ENCODE measurements at places on chromosomes 2 and 18.

GRCh38 chr2:164920430-164920829 lies 34.9 kb downstream of the SLC38A11 start:
- DNase-seq = peak; percentile 64

GRCh38 chr18:67694787-67695186 lies 178.3 kb upstream of the DSEL start:
- DNase-seq = no peak

DNA sequence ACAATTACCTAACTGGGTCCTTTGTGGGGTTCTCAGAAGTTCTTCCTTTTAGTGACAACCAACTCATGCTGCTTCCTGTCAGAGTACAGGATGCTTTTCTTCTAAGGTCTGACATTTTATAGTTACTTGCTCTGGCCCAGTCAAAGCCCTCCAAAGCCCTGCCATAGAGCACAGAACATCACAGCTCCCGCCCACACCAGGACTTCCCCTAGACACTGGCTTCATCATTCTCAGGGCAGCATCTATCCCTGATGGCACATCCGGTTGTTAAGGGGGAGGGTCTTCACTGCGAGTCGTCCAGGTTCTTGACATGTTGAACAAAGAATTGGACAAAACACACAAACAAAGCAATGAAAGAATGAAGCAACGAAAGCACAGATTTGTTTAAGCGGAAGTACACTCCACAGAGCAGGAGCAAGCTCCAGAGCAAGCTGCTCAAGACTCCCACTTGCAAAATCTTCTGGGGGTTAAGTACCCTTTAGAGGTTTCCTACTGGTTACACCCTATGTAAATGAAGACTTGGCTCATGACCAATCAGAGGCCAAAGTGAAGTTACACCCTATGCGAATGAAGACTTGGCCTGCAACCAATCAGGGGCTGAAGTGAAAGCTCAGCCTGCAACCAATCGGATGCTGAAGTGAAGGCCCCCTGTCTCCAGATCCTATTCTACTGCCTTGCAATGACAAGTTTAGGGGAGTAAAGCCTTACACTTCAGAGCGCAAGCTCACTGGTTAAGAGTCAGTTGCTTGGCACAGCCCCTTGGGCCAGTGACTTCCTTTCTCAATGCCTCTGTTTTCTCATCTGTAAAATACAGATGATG lies 79.0 kb downstream of the HDAC4 start:
- peak; percentile 66 for DNase-seq

- no peak for DNase-seq
Observed at GRCh38 chr2:151860613-151861146, 32.5 kb upstream of the ARL5A start.

DNA sequence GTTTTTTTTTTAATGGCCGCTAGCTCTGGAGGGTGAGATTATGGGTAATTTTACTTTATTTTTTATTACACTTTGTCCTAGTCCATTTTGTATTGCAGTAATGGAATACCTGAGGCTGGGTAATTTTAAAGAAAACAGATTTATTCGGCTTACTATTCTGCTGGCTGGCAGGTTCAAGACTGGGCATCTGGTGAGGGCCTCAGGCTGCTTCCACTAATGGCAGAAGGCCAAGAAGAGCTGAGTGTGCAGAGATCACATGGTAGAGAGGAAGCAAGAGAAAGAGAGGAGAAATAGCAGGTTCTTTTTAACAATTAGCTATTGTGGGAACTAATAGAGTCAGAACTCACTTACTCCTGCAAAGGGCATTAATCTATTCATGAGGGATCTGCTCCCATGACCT lies 52.4 kb upstream of the ARHGAP28 start:
- no peak for DNase-seq

DNA sequence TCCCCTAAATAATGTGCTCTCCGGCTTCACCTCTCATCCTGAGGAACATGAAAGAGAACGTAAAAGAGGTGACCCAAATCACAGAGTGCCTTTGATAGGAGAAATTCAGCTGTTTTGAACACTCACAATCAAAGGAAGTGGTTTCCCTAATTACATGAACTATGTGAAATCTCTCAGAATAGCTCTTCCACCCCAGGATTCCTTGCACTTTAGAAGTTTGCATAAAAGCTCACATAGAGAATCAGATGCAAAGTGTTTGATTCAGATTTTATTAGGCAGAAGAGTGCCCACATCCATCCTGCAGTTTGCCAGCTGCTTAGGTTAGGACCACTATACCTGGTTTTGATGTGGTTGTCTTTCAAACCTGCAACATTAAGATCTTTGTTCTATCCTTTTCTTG lies 61.0 kb downstream of the MAP3K20 start:
- no peak for DNase-seq

DNA sequence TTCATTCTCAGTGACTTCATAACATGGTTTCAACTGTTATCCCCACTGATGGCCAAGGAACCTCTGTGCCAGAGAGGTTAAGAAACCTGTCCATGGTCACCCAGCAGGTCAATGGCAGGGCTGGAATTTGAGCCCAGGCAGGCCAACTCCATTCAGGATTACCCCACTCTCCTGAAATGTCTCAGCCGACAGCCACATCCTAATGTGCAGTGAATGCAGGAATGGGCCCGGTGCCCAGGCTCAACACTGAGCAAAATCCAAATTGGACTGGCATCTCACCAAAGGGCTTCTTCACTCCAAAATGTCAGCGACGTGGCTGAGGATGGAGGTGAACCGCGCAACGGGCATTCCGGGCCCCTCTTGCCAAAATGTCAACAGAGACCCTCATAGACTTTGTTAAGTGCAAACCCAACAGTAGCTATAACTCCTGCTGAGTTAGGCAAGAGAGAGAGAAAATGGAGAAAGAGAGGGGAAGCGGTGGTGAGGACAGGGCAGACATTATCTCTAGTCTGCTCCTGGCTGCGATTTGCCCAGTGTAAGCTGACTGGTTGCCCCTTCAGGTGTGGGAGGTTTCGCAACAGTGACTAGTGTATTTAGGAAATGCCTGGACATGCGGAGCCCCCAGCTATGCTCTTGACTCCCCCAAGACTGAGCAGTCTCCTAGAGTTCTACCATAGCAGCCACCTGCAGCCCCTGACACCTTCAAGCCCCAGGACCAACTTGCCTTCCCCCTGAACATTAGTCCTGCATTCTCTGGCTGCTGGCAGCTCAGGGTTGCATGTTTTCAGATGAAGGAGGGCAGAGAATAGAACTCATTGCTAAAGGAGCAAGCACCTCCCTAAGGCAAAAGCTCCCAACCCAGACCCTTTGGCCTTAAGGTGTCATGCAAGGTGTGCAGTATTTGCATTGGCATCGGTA lies 167.7 kb downstream of the ANAPC1 start:
- no peak for DNase-seq

- DNase-seq = no peak
Observed at GRCh38 chr18:42459873-42460272, 504.8 kb downstream of the PIK3C3 start.

DNA sequence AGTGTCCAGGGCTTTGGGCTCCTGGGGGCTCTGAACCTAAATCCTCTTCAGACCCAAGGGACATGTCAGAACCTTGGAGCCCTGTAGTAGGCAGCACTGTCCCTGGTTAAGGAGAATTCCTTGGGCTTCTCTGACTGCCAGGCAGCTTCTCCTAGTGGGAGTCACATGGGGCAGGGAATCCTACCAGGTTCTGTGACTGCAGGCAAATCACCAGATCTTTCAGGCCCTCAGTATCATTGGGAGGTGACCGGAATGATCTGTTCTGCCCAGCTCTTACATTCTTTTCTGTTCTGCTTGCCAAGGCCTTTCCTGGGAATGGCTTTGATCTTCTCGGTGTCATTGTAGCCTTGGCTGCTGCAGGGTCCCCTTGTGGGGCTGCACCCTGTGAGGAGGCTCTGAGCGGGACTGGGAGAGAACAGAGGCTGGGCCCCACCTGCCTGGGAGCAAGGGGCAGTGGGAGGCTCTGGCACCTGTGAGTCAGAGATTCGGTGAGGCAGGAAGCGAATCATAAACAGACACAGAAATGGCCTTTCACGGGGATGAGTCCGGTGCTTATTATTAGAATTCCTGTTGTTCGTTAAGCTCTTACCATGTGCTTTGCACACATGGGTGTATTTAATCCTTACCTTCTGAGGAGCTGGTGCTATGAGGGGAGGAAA lies 14.1 kb downstream of the CEP68 start:
- DNase-seq = no peak

GRCh38 chr18:12279781-12280531 lies 25.8 kb downstream of the CIDEA start:
- DNase-seq = no peak

GRCh38 chr2:226308323-226308680 lies 491.3 kb downstream of the IRS1 start:
- DNase-seq = no peak

DNA sequence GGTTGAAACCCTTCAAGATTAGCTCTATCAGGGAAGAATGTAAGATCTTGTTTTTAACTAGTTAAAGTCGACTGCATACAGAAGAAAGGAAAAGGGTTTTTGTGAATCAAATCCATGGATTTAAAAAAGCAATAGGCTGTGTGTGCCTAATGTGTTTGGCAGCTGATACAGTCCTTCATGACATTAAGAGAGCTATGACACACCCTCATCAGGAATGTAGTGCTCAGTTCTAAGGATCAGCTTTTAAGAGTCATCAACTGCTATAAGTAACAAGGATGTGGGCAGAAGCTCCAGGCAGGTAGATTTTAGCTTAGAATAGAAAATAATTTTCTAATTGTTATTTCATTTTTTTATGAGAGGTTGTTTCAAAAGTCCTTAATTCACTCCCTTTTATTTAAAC lies 52.9 kb downstream of the PPP1R1C start:
- DNase-seq = no peak

DNA sequence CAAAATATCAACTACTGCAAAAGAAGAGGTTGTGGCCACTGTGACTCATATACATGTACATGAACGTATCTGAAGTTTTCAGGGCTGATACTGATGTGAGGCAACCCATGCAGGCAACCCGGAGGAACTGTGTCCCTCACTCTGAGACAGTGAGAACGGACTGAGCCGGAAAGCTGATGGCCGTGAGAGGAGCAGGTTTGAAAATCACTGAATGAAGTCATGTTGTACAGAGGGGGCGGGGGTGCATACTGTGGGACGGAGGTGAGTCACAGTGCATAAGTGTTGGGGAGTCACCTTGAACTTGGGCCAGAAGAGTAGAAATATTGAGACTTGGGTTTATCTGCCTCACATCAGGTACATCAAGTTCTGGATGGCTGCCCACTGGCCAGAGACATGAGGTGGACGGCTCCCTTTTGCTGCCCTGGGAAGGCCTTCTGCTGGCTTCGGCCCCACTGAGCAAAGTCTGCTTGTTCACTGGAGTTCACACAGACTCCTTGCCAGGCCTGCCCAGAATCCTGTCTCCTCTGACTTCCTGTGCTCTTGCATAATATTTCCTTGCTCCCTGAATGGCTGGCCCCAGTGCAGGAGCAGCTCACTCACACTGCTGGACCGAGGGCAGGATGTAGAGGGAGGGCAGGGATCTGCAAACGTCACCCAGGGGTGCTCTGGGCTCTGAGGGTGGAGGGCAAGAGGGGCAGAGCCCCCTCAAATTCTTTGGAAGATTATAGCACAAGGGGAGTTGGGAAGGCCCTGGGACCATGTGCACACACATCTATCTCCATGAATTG lies 18.1 kb downstream of the EPAS1 start:
- DNase-seq = peak; percentile 31

- no peak for DNase-seq
Observed at GRCh38 chr2:73952499-73953446, 26.1 kb downstream of the DGUOK start.

GRCh38 chr2:157486596-157487270 lies 42.8 kb upstream of the CYTIP start:
- no peak for DNase-seq

DNA sequence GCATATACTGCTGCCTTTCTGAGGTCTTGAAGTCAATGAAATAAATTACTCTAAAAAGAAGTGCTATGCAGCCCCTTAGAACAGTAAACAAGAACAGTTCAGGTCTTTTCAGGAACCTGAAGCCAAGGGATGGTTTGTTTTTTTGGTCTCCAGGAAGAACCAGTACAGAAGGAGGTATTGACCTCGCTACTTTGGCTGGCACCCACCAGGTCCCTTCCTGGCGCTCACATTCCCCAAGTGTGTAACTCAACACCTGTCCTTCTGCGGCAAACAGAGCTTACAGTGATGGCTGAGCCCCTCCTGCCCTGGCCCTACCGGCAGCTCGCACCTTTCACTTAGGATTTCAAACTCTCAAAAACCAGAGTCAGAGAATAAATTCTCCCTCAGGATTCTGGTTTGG lies 51.9 kb downstream of the SETBP1 start:
- DNase-seq = no peak

GRCh38 chr18:62771494-62772270 lies 56.3 kb downstream of the PHLPP1 start:
- DNase-seq = peak; percentile 86

DNA sequence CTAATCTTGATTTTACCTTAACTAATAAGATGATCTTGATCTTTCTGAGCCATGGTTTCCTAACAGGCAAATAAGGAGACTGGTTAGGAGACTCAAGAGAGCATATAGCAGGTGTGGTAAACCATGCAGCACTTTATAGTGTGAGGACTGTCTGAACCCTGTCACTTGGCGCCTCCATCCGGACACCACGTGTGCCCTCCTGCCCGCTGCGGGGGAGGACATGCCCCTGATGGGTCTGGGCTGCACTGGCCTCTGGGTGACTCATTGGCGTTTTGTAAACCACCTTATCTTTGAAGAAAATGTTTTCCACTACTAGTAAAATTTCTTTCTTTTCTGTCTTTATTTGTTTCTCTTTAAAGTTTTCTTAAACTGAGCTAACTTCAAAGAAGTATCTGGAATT lies 131.1 kb downstream of the FMNL2 start:
- DNase-seq = no peak

GRCh38 chr2:218046238-218046637 lies 22.8 kb upstream of the RUFY4 start:
- DNase-seq = no peak

GRCh38 chr2:59776726-59777008 lies 776.8 kb downstream of the BCL11A start:
- no peak for DNase-seq

DNA sequence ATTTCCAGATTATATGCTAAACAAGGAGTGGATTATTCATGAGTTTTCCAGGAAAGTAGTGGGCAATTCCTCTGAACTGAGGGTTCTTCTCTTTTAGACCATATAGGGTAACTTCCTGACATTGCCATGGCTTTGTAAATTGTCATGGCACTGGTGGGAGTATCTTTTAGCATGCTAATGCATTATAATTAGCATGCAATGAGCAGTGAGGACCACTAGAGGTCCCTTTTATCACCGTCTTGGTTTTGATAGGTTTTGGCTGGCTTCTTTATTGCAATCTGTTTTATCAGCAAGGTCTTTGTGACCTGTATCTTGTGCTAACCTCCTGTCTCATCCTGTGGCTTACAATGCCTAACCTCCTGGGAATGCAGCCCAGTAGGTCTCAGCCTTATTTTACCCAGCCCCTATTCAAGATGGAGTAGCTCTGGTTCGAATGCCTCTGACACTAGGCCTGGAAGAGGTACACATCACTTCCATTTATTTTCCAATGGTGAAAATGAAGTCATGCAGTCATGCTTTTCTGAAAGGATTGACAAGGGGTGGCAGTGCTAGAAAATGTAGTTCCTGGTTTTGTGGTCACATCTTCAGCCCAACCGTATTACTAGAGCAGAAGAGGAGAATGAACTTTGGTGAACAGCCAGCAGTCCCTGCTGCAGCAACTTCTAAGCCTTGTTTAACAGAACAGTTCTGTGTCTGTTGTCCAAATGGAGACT lies 26.6 kb upstream of the ITGA4 start:
- DNase-seq = peak; percentile 48

GRCh38 chr2:195316486-195316885 lies 340.5 kb upstream of the SLC39A10 start:
- no peak for DNase-seq
